ENCODE measurements at places on chromosomes 5 and 9. TPM values are rescaled to one million over a fixed set of nuclear protein-coding genes. Genes with fewer than 3 reads are reported as not detected.

DNA sequence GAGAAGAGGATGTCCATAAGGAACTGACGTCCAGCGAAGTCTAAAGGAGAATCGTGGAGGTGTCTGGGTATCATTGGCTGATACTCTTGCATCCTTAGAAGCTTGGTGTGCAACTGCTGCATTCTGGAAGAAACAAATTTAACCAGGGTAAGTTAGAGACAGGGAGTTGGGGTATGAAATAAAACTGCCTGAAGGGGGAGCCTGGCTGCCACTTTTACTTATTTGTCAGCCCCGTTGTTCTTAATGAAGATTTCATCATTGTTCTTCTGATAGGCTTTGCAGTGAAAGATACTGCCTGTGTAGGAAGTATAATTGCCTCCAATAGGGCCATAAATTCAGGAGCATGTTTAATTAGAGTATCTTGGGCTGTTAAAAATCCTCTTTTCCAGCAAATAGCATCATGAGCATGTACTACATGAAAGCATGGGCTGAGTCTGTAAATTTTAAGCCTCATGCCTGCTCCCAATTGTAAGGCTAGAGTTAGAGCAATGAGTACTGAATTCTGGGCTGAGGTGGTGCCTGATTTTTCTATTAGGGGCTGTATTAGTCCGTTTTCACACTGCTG is 1264.5 kb upstream of the ACO1 start:
- DNase-seq, result no peak
- H3K4me3 ChIP-seq, result no peak overlapping the region
- peaks cover 3% of the 10 kb centered on the region for H3K36me3 ChIP-seq
- H3K27me3 ChIP-seq, result peaks cover 17% of the 10 kb centered on the region
- no peaks in the 10 kb centered on the region for H3K4me1 ChIP-seq

The SGCD gene
- total RNA-seq, result 5.3 TPM

The PTPRD gene
- 109 TPM for total RNA-seq

The TNC gene
- 20.1 TPM for total RNA-seq

DNA sequence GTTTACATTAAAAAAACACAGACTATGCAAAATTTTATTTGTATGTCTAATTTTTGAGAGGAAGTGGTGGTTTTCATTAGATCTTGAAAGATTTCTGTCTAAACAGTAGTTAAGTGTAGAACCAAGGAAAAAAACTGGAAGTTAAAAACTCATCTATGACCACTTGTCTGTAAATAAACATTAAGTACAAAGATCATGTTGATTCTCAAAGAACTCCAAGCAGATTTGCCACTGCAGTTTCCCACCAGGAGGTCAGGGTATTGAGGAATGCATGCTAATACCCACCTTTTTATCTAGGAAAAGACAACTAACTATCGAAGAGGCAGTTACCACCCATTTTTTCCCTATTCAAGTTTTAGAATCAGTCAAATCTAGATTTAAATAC is 1.9 kb downstream of the STOM start:
- peak overlapping the region; percentile 54 for H3K4me3 ChIP-seq
- H3K4me1 ChIP-seq, result peaks cover 73% of the 10 kb centered on the region
- H3K27ac ChIP-seq, result peak overlapping the region; percentile 87

DNA sequence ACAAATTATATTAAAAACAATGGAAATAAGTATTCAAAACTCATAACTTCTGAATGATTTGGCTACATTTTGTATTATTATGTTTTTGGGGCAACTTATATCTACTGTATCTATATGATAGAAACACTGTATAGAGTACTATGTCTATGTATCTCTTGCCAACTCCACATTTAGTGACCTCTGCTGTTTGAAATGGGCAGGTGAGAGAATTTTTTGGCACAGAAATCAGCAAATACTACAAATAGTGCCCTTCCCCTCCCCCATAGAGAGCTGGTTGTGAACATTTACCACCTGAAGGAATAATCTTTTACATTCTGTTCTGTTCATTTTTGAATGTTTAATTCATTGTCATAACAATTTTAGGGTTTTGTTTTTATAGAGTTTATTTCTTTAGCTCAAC is 545.3 kb downstream of the PDE4D start:
- DNase-seq, result no peak
- H3K4me1 ChIP-seq, result peaks cover 76% of the 10 kb centered on the region
- peak overlapping the region; percentile 81 for H3K27ac ChIP-seq
- no peaks in the 10 kb centered on the region for H3K27me3 ChIP-seq
- no peak overlapping the region for H3K4me3 ChIP-seq

GRCh38 chr9:98899408-98900056 is 44.2 kb upstream of the COL15A1 start:
- H3K36me3 ChIP-seq, result peaks cover 2% of the 10 kb centered on the region
- H3K27me3 ChIP-seq, result peaks cover 3% of the 10 kb centered on the region
- H3K4me3 ChIP-seq, result no peak overlapping the region
- peaks cover 12% of the 10 kb centered on the region for H3K4me1 ChIP-seq
- no peak overlapping the region for H3K27ac ChIP-seq
- no peak for DNase-seq

- no peaks in the 10 kb centered on the region for H3K36me3 ChIP-seq
- peaks cover 19% of the 10 kb centered on the region for H3K4me1 ChIP-seq
- H3K27me3 ChIP-seq, result peaks cover 3% of the 10 kb centered on the region
- no peak for DNase-seq
- no peak overlapping the region for H3K4me3 ChIP-seq
These were observed 48.6 kb upstream of the GDNF start for GRCh38 chr5:37888476-37888875.

- no peaks in the 10 kb centered on the region for H3K27me3 ChIP-seq
- DNase-seq, result peak; percentile 6
- H3K4me1 ChIP-seq, result peaks cover 25% of the 10 kb centered on the region
These were observed 8.3 kb upstream of the SHROOM1 start for GRCh38 chr5:132838516-132839282.

GRCh38 chr9:136880651-136881050 is 5.7 kb upstream of the TRAF2 start:
- H3K27me3 ChIP-seq, result peaks cover 12% of the 10 kb centered on the region
- no peak for DNase-seq
- H3K27ac ChIP-seq, result no peak overlapping the region
- no peak overlapping the region for H3K4me3 ChIP-seq
- no peaks in the 10 kb centered on the region for H3K4me1 ChIP-seq

DNA sequence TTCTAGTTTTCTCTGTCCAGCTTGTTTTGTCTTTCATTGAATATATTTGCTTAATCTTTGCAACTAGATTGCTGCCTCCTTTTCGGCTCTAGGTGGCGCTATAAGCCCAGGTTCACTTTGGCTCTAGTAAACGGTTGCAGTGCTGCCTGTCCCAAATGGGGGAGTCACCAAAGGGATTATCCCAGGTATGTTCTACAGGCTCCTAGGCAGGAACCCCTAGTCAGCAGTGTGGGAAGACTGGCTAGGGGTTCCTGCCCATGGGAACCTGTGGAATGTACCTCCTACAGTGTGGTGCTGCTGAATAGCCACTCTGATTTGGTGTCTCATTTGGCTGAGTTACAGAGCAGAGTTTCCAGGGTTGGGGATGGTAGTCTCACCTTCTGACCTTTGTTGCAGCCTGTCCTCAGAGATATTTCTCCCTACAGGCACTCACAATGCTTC is 85.2 kb downstream of the ARSB start:
- peaks cover 19% of the 10 kb centered on the region for H3K4me1 ChIP-seq
- peaks cover 22% of the 10 kb centered on the region for H3K36me3 ChIP-seq

GRCh38 chr5:11047030-11047429 is 286.0 kb upstream of the DAP start:
- no peak overlapping the region for H3K4me3 ChIP-seq
- no peak overlapping the region for H3K27ac ChIP-seq
- peaks cover 1% of the 10 kb centered on the region for H3K27me3 ChIP-seq
- H3K4me1 ChIP-seq, result peaks cover 7% of the 10 kb centered on the region
- no peaks in the 10 kb centered on the region for H3K36me3 ChIP-seq
- DNase-seq, result no peak

DNA sequence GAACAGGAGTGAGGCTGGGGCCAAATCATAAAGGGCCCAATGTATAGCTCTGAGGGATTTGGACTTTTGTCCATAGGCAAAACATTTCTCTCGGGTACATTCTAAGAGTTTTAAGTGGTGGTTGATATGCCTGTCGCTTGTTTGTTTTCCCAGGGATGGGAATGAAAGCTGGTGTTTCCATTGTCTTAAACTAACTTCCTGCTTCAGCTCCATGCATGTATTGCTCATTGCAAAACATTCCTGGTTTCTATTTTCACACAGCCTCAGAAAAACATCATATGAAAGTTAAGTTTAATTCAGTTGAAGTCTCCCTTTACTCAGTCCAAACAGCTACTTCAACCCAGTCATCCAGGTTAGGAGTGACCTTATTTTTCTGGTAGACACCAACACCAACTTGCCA is 235.0 kb downstream of the ACTL7B start:
- H3K27ac ChIP-seq, result no peak overlapping the region
- no peaks in the 10 kb centered on the region for H3K36me3 ChIP-seq
- H3K4me3 ChIP-seq, result no peak overlapping the region
- no peak for DNase-seq

GRCh38 chr9:130333041-130333711 is 67.6 kb downstream of the HMCN2 start:
- no peak overlapping the region for H3K27ac ChIP-seq
- no peak for DNase-seq
- peaks cover 9% of the 10 kb centered on the region for H3K27me3 ChIP-seq
- H3K4me3 ChIP-seq, result no peak overlapping the region
- peaks cover 12% of the 10 kb centered on the region for H3K4me1 ChIP-seq

DNA sequence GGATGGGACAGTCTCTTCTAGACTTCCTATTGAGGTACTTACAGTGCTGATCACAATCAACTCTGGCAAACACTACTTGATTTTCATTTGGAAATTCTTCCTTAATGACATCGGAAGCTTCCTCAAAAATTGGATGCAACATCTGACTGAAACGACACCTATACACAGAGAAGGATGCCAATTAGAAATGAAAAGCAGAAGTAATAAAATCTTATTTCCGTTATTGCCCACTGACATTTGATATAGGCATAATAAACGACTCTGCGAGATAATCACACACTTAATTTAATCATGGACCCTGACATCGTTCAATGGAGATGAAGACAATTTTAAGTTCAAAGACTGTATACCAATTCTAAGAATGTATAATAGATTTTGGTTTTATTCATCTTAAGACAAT is 46.4 kb downstream of the ERP44 start:
- H3K27ac ChIP-seq, result no peak overlapping the region
- H3K4me1 ChIP-seq, result no peaks in the 10 kb centered on the region
- no peaks in the 10 kb centered on the region for H3K27me3 ChIP-seq
- H3K4me3 ChIP-seq, result no peak overlapping the region
- no peak for DNase-seq

- peaks cover 4% of the 10 kb centered on the region for H3K4me1 ChIP-seq
- H3K36me3 ChIP-seq, result peaks cover 34% of the 10 kb centered on the region
- H3K4me3 ChIP-seq, result no peak overlapping the region
- H3K27me3 ChIP-seq, result no peaks in the 10 kb centered on the region
- no peak overlapping the region for H3K27ac ChIP-seq
These were observed 23.4 kb downstream of the AKNA start for GRCh38 chr9:114364134-114365041.

The SPINK4 gene
- total RNA-seq, result not detected

- H3K4me1 ChIP-seq, result peaks cover 19% of the 10 kb centered on the region
- H3K4me3 ChIP-seq, result no peak overlapping the region
- peaks cover 11% of the 10 kb centered on the region for H3K27me3 ChIP-seq
- no peak overlapping the region for H3K27ac ChIP-seq
- DNase-seq, result no peak
- peaks cover 2% of the 10 kb centered on the region for H3K36me3 ChIP-seq
These were observed 4.4 kb downstream of the LCN9 start for GRCh38 chr9:135667463-135668001.

The IFNB1 gene
- not detected for total RNA-seq

- H3K36me3 ChIP-seq, result no peaks in the 10 kb centered on the region
- H3K4me1 ChIP-seq, result peaks cover 28% of the 10 kb centered on the region
- peak overlapping the region; percentile 40 for H3K27ac ChIP-seq
- DNase-seq, result no peak
- H3K27me3 ChIP-seq, result no peaks in the 10 kb centered on the region
- peak overlapping the region; percentile 24 for H3K4me3 ChIP-seq
These were observed 933.8 kb upstream of the DMAC1 start for GRCh38 chr9:8733131-8733954.

The ZNF454 gene
- 1.2 TPM for total RNA-seq

GRCh38 chr5:151741678-151742423 is 16.6 kb downstream of the ATOX1 start:
- H3K4me1 ChIP-seq, result peaks cover 31% of the 10 kb centered on the region
- DNase-seq, result no peak
- H3K36me3 ChIP-seq, result peaks cover 11% of the 10 kb centered on the region
- no peak overlapping the region for H3K4me3 ChIP-seq
- H3K27me3 ChIP-seq, result no peaks in the 10 kb centered on the region

DNA sequence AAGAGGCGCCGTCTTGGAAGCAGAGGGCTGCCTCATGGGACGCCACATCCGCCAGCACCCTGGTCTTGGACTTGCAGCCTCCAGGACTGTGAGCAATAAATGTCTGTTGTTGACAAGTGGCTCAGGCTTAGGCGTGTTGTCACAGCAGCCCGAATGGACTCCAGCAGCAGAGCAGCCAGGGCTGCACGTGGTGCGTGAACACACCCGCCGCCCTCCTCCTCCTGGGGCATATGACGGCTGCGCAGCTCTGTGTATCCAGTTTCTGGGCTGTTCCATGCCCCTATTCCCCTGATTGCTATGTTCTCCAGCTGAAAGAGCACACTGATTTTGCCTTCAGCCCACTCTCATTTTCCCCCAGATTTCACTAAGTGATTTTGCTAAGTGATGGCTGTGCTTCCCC is 36.0 kb upstream of the CLPTM1L start:
- peaks cover 83% of the 10 kb centered on the region for H3K27me3 ChIP-seq
- peaks cover 6% of the 10 kb centered on the region for H3K4me1 ChIP-seq
- no peak overlapping the region for H3K27ac ChIP-seq
- no peak overlapping the region for H3K4me3 ChIP-seq

GRCh38 chr9:95134457-95134881 is 183.0 kb downstream of the FANCC start:
- DNase-seq, result no peak
- no peaks in the 10 kb centered on the region for H3K27me3 ChIP-seq
- peak overlapping the region; percentile 25 for H3K27ac ChIP-seq
- H3K4me3 ChIP-seq, result no peak overlapping the region
- peaks cover 3% of the 10 kb centered on the region for H3K36me3 ChIP-seq

GRCh38 chr5:133602835-133603380 is 9.4 kb downstream of the FSTL4 start:
- peaks cover 60% of the 10 kb centered on the region for H3K27me3 ChIP-seq
- H3K27ac ChIP-seq, result no peak overlapping the region
- peaks cover 3% of the 10 kb centered on the region for H3K4me1 ChIP-seq
- H3K4me3 ChIP-seq, result no peak overlapping the region
- no peak for DNase-seq

GRCh38 chr5:96661855-96662724 is at the start of gene CAST:
CAST (plus strand) TSS chr5:96662376; CDS start chr5:96662423, 47 bp downstream.
- H3K27ac ChIP-seq, result peak within 1 kb of the TSS; percentile 97
- H3K27me3 ChIP-seq, result peaks cover 9% of the 10 kb centered on the region
- H3K4me3 ChIP-seq, result peak within 1 kb of the TSS; percentile 89
- H3K36me3 ChIP-seq, result no peaks in the 10 kb centered on the region

- H3K4me3 ChIP-seq, result no peak overlapping the region
- no peaks in the 10 kb centered on the region for H3K36me3 ChIP-seq
- no peak for DNase-seq
- H3K27ac ChIP-seq, result no peak overlapping the region
- no peaks in the 10 kb centered on the region for H3K4me1 ChIP-seq
These were observed 28.0 kb upstream of the BNC2 start for GRCh38 chr9:16898464-16898863.

- no peak overlapping the region for H3K4me3 ChIP-seq
- DNase-seq, result no peak
- H3K27me3 ChIP-seq, result no peaks in the 10 kb centered on the region
- no peak overlapping the region for H3K27ac ChIP-seq
- peaks cover 9% of the 10 kb centered on the region for H3K36me3 ChIP-seq
These were observed 62.1 kb downstream of the SLC44A1 start for GRCh38 chr9:105306351-105307140.

The PKD2L2 gene
- not detected for total RNA-seq

Measured in mesothelial cell of epicardium (in vitro differentiated cells).